HuH-7 (cell line): ENCODE measurements at places on chromosomes 3 and 15.

- no peak for DNase-seq
Measured at GRCh38 chr3:146223401-146224373, 27.2 kb downstream of the PLSCR4 start.

GRCh38 chr15:75170711-75171341 is 30.9 kb upstream of the C15orf39 start:
- DNase-seq, result no peak

DNA sequence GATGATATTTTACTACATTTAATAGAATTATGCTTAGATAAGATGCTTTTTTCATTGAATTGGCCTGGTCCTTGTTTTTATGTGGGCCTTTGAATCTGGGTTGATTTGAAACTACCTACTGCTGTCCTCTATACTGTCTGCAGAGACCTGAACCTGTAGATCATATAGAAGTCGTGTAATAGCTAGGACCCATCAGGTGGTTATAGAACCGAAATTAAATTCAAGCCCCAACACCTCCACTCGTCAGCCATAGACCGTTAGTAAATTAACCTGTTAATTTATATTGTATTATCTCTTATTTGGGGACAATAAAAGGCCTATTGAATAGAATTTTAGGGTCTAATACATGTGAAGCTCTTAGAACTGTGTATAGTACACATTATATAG is 108.4 kb downstream of the MBNL1 start:
- no peak for DNase-seq

- DNase-seq, result peak; percentile 70
Measured at GRCh38 chr3:133930341-133930933, 34.8 kb upstream of the RAB6B start.

- no peak for DNase-seq
Measured at GRCh38 chr15:73965758-73966113, 26.4 kb downstream of the STOML1 start.

- DNase-seq, result peak; percentile 9
Measured at GRCh38 chr3:53668872-53669271, 174.5 kb downstream of the CACNA1D start.

DNA sequence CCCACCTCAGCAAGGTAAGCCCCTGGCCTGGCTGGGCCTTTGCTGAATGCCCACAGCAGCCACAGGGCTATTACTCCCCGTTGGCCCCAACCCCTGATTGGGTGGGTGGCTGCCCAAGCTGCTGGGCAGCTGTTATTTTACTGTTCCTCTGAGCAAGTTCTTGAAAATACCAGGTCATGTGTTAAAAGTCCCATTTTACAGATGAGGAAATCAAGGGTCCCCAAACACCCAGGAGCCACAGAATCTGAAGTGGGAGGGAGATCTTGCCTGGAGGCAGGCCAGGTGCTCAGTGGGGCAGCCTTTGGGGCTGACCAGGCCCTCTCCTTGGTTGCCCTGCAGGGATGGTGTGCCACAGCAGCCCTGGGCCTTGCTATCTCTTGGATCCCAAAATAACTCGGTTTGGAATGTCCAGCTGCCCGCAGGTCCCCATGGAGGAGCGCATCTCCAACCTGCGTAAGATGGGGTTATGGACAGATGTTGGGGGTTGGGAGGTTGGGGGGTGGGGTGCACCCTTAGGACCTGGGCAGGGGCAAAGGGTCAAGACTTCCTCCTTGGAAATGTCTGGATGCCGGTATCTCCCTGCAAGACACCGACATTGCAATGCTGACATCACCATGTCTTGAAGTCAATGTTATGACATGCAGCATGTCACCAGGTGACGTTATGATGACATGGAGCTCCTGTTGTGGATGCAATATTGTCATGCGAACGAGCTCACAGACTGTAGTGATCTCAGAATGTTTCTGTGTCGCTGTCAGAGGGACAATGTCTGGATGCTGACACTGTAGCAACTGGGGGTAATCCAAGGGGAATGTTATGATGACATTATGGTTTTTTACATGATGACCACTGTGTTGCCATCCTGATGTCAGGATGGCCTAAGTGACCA is 13.3 kb upstream of the CSPG4 start:
- no peak for DNase-seq

- no peak for DNase-seq
Measured at GRCh38 chr3:161939918-161940620, 443.5 kb downstream of the OTOL1 start.
